ENCODE measurements at places on chromosomes 5 and 9.

DNA sequence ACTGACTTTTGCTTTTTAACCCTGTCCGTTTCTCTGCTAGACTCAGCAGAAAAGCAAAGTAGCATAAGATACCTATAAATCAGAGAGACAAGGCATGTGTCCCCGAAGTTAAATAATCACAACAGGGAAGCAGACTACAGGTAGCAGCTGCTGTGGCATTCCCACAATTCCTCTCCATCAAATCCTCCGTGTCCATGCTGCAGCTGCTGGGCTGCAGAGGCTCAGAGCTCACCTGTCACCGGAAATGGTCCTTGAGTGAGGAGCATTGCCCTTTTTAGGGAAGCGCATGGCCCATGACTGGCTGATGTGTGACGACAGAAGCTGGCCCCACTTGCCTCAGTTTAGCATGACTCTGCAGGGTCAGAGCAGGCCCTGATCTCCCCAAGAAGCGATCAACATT lies 125.0 kb downstream of the MSX2 start:
- no peak for DNase-seq

DNA sequence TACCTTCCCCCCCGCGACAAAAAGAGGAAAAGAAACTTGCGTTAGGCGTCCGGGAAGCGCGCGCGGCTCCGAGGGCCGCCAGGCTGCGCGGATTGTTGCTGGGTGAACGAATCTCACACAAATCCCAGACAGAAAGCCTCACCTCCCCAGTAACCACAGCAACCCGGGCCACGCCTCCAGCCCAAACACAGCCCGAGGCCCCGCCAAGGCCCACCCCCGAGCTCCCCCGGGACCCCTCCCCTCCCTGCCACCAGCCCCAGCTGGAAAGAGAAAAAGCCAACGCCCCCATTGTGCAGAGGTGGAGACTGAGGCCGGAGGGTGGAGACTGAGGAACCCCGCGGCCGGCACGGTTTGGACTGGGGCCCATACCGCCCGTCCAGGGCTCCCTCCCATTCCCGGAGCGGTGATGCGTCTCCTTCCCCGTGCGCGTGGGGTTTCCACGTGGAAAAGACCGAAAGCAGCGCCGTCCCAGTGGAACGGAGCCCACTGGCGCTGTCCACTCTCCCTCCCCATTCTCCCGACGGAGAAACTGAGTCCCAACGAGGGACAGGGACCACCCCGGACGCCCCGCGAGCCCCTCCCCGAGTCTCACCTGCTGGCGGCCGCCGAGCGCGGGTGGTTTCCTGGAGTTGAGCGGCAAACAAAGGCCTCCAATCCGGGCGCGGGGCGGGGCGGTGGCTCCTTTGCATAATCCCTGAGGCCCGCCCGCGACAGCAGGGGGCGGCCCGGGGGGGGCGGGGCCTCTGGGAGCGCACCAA lies 10.2 kb upstream of the AKNA start:
- DNase-seq, result peak; percentile 93

DNA sequence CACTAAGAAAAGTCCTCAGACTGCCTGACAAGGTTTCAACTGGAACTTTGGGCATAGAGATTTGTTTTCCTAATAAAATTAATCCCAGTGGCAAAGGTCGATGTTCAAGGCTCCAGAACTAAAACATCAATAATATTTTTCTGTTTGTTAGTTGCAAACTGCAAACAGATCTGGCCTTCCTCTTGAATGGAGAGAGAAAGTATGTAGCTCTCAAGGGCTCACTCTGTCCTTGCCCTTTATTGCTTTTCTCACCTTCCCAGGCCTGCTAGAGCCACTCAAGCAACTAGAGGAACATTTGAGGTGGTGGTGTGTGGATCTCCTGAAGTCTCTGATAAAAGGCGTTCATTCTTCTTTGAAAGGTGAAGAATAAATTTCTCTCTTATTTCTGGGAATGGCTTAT lies 16.6 kb downstream of the ALDH1A1 start:
- no peak for DNase-seq

GRCh38 chr9:35357116-35357515 lies 132.8 kb upstream of the RUSC2 start:
- peak; percentile 20 for DNase-seq

DNA sequence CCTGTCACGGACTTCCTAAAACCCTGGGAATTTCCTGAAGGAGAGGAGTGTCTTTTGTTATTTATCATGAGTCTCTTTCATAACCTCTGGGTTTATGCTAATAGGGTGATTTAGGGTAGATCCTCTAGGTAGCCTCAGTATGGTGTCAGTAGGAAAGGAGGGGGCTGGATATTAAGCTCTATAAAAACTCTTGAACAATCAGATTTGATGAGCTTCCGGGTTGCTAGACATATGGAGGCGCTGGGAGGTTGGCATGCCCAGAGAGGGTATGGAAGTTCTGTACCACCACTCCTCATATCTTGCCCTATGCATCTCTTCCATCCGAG lies 15.6 kb upstream of the PTBP3 start:
- no peak for DNase-seq

DNA sequence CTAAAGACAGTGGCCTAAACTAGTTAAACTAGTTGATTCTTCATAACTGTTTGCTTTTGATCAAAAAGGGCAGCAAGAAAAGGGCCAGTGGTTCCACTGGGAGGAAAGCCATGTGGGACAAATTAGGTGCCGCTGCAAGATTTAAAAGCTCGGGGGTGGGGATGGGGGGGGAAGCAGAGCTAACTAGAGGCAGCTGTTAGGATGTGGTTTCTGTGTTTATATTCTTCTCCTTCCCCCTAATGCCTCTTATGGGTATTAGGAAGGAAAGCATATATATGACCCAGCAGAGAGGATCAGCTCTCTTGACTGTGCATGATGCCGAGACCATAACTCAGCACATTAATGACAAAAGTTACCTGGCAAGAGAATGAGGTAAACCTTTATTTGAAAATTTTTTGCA lies 65.7 kb downstream of the EFNA5 start:
- DNase-seq, result peak; percentile 72

Data from fibroblast of gingiva (primary cell).